Activated CD8-positive, alpha-beta memory T cell treated with anti-CD3 and anti-CD28 coated beads for 1 hour (primary cell): ENCODE measurements at places on chromosomes 2 and 18.

DNA sequence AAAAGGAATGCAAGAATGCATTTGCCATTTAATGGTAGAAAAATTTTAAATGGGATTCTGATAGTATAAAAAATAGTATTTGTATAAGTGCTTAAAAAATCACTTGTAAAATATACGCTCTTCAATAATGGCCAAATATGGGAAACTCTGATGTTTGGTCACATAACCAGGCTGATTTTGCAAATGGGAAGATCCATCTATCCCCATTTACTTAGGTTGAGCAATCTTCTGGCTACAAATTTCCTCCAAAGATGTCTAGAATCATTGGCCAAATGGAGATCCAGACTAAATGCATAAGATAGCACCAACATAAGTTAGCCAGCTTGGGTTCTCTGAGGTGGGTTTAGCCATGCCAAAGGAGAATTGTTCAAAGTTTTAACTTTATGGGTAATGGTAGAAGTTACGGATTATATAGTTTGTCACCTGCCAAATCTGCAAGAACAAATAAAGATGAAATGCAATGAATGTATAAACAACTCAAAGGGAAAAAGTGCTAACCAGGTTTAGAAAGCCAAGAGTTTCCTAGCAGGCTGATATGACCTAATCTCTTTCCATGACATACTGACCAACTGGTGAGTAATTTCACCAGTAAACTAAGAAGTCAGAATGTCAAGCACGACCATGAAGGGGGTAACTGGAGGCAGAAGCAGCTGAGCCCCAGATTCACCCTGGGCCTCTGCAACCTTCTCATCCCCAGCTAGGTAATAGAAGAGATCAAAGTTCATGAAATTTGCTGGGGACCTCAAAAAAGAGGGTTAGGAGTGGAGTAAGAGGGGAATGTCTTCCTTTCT lies 10.0 kb downstream of the RHOB start:
- no peak for DNase-seq

DNA sequence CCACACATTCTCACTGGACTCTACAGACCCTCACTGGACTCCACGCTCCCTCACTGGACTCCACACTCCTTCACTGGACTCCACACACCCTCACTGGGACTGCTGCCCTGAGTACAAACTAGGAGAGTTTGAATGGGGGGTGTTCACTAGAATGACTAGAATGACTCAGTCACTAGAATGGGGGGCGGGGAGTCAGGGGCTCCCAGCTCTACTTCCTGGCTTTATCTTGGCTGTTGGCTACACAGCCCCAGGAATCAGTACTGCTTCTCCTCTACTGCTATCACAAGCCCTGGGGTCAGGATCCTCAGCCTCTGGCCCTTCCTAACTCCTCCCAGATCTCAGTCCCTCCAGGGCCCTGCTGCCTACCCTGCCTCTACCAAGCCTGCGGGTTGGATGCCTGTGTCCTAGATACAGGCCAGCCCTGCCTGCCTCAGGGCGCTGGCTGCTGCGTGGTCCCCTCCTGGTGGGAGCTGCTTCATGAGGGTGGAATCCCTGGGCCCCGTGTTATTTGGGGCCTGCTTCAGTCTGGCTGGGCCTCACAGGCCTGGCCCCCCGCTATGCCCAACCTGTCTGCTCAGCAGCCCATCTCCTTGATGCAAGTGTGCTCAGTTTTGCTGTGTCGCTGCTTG lies 7.8 kb downstream of the PTMA start:
- no peak for DNase-seq

DNA sequence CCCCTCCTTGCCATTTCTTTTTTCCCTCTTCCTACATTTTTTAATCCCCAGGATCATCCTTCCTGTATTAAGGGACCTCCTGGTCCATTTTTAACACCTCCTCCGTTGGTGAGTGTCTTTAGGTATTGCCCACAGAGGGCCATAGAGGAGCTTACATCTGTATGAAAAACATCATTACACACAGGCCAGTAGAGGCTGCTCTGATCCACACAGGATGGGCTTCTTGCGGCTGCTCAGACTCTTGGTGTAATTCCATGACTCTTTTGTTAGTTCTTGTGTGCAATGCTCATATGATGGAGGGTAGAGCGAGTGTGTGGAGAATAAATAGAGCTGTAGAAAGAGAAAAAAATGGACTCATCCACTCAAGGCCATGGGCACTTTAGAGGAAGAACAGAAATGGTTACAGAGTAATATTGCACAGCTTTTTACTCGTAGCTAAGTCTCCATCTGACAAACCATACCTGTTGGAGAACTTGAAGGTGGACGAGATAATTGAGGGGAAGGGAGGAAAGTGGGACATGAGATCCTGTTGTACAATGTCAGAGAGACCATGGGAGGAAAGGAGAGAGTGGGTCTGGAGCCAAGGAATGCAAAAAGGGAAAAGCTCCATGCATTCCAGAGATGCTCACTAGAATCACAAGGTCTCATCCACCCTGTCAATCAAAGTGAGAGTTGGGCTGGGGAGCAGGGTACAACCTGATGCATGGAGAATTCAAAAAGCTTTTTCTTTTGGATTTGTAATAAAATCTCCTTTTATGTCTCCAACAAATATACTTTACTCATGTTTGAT lies 129.7 kb upstream of the TNP1 start:
- no peak for DNase-seq

DNA sequence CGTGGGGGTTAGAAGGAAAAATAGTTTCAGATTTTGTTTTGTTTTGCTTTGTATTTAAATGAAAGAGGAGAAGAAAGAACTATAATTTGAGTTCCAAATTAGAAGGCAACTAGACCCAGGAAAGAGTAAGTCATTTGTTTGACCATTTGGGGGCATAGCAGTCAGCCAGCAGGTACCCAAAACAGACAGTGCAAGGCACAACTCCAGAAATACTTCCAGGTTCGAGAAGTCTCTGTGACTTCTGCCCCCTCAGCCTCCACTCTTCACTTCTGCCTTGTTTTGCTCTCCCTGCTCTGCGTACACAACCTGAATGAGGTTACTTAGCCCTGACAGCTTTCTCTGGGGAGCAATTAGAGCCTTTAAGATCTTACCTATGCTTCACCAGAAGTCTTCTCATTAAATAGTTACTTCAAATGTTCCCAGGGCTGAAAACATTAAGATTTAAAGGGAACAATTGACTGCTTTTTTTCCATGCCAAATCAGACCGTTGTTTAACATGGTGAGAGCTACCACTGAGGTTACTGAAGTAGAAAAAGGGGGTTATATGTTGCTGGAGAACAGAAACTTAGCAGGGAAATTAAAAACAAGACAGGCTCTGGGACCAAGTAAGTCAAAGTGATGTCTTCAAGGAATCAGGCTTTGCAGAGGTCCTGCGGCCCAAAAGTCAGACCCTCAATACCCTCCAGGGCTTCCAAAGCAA lies 216.9 kb downstream of the BCL11A start:
- no peak for DNase-seq

DNA sequence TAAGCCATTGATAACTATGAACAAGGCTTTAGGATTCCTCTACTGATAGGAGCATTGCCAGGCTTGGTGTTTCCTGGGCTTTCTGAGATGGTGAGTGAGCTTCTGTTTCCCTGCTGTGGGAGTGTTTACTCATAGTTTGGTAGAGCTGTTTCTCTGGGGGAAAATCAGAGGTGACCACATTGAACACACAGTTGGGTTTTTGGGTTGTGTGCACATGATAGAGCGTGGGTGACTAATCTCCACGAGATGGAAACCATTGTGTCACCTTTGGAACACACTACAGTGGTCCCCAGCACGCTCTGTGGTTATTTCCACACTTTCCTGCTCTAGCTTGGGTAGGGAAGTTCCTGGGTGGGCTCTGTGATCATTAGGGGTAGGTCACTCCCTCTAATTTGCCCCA lies 5.4 kb downstream of the IL1R1 start:
- no peak for DNase-seq

GRCh38 chr2:236663287-236664101 lies 93.9 kb downstream of the ACKR3 start:
- no peak for DNase-seq

DNA sequence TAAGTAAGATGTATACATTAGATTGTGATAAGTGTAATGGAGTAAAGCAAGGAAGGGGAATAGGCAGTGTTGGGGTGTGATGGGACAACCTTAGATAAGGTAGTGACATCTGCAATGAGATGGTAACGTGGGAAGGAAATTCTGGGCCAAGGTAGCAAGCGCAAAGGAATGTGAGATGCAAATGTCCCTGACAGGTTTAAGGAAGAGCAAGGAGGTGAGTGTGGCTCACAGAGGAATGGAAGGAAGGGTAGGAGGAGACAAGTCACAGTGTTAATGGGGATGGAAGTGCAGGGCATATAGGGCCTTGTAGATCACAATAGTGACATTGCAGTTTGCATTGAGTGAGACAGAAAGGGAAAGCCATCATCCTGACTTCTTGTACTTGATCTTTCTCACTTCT lies 170.9 kb upstream of the FAM98A start:
- DNase-seq: no peak

GRCh38 chr2:46308629-46309028 lies 11.4 kb downstream of the EPAS1 start:
- no peak for DNase-seq

GRCh38 chr2:48768669-48769068 lies 13.1 kb upstream of the LHCGR start:
- no peak for DNase-seq

GRCh38 chr2:69998761-69999160 lies 37.3 kb upstream of the ASPRV1 start:
- DNase-seq: no peak

GRCh38 chr2:88181511-88181910 lies 11.4 kb downstream of the THNSL2 start:
- no peak for DNase-seq

- no peak for DNase-seq
Measured at GRCh38 chr2:40721595-40721994, 269.7 kb upstream of the SLC8A1 start.

DNA sequence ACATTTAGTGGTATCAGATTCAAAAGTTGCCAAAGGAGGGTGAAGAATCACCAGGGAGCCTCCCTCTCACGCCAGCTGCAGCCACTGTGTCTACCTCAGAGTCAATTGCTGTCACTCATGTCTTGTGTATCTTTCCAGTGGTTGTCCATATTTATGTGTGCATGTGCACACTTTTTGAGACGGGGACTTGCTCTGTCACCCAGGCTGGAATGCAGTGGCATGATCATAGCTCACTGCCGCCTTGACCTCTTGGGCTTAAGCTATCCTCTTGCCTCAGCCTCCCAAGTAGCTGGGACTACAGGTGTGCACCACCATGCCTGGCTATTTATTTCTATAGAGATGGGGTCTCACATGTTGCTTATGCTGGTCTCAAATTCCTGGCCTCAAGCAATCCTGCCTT lies 4.0 kb downstream of the MOCOS start:
- no peak for DNase-seq

DNA sequence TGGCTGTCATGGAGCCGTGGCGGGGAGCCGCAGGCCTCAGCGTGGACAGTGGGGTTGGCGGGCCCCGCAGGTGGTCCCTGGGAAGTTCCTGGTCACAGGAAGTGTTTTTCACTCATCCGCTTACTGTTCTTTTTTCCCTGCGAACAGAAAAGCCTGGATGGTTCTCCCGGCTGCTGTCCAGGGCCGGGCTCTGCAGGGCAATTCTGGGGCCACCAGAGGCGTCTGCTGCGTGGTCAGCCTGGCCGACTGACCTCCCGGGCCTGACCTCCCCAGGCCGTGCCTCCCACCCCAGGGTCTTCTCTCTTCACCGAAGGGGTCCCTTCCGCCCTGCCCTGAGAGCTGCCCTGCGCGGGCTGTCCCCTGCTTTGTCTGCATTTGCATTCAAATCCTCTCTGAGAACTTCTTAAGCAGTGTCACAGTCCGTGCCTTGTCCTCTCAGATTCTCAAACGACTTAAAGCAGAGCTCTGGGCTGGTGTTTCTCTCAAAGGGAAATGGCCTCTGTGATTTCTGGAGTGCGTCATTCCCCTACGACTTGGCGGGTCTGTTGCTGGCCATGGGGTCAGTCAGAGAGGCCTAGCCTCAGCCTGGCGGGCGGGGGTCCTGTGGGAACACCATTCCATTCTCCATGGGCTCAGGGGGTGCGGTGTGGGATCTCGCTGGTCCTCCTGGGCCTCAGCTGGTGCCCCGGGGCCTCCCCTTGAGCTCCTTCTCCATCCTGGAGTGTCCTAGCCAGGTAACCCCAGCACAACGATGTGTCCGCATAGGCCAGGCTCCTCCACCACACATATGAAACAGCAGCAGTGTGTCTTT lies 38.3 kb downstream of the KLHL29 start:
- DNase-seq: no peak

DNA sequence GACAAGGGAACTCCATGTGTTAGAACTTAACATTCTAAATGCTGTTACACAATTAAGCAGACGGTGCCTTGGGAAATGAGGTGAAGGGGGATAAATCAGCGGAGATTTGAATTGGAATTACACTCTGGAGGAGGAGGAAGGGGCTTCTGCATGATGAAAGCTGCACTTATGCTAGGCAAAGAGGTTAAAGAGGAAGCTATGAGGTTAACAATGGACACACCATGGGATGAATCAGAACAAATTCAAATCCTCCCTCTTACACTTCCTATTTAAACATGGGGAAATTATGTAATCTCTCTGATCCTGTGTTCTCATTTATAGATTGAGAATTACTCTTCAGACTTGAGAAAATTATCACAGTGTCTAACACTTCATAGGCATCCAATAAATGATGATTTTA lies 121.5 kb upstream of the SIX2 start:
- DNase-seq: no peak

DNA sequence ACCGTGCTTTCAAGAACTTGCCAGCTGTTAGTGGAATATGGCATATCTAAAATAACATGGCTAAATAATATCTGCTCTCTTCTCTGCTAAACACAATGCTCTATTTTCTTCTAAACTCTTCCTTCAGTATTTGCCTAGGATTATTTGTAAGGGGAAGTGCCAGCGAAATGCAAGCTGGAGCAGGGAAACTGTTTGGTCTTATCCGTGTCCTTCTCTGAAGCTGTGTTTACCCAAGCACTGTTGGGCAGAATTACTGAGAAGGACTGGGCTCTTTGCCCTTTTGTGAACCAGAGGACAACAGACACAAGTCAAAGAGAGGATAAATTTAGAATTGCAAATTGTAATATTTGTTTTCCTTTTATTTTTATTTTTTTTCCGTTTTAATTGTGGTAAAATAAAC lies 23.6 kb downstream of the CPO start:
- DNase-seq: no peak

DNA sequence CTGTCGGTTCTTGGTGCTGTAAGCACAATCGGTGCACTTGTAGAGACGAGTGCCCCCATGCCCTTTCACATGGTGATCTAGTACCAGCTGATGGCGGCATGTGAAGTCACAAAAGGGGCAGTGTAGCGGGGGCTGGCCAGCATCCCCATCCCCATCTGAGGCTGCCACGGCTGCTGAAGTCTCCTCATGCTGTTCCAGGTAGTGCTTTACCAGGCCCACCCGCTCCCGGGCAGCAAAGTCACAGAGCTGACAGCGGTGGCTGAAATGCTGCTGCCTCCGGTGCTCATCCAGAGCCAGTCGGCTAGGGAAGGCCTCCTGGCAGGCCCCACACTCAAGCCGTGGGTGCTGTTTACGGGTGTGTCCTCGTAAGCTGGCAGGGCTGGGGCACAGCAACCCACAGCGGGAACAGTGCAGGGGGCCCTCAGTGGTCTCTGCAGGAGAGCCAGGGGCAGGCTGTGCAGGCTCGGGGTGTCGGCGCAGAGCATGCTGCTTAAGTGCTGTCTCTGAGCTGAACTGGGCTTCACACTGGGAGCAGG lies 17.2 kb downstream of the ZNF142 start:
- no peak for DNase-seq

- DNase-seq: no peak
Measured at GRCh38 chr2:109269706-109270504, 140.9 kb downstream of the SH3RF3 start.

GRCh38 chr18:58762781-58763171 lies 91.5 kb downstream of the MALT1 start:
- DNase-seq: no peak
